GM12892 (cell line): ENCODE measurements at places on chromosomes 4 and X.
A peak's percentile ranks its signal among the peaks of the same experiment; 100 is the strongest.

DNA sequence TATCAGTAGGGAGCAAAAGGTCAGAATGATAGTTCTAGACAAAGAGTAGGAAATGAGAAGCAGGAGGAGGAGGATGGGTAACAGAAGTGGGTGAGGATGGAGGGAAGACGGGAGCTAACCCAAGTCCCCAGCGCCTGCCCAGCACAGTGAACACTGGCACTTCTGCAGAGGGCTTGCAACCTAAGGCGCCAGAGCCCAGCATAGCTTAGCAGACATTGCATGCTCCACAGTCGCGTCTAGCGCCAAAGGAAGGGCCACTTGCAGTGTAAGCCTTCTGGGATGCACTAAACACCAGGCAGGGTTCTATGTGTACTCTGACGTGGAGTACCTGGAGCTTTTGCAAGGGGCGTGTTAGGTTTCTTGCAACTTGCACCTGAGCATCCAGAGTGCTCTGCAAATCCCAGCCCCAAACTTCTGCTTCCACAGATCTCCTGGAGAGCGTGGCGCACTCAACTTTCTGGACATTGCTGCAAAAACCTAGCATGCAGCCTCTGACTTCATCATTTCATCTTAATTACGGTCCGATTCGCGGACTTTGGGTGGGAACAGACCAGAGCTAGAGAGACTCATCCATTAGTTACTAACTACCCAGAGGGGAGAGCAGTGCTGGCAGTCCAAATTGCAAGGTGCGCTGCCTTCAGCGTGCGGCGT lies 46.5 kb upstream of the NKAP start:
- no peak for DNase-seq

- no peak for DNase-seq
Measured at GRCh38 chr4:139761461-139761860, 95.8 kb downstream of the MGST2 start.

- no peak for DNase-seq
Measured at GRCh38 chr4:27234306-27234899, 373.8 kb downstream of the STIM2 start.

DNA sequence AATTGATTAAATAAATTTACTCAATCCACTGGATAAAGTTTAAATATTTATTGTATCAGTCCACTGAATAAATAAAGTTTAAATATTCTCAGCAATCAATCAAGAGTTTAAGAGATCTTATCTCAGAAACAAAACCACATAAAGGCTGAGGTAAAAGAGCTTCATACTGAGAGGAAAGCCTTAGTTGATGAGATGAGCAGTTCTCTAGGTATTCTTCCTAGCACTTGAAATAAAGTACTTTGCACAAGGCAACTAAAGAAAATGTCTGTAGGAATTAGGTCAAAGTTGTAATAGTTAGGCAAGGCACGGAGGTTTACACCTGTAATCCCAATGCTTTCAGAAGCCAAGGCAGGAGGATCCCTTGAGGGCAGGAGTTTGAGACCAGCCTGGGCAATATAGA lies 63.5 kb downstream of the UCHL1 start:
- no peak for DNase-seq

DNA sequence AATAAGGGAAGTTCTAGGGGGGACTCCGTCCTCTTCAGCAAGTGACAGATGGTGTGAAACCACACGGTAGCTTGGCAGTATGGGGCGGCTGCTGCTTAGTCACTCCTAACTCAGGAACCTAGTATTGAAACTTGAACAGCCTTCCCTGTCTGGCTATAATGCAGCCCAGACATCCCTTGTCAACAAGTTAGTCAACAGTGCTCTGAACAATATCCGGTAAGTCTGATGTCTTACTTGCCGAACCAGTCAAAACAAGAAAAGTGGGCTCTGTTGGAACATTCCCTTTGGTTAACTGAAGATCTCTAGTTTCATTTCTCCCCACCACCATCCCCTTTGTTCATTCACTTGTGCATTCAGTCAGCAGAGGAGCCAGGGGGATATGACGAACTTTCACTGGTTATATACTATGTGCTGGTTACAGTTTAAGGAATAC lies 18.7 kb upstream of the CXCL13 start:
- peak; percentile 29 for DNase-seq

DNA sequence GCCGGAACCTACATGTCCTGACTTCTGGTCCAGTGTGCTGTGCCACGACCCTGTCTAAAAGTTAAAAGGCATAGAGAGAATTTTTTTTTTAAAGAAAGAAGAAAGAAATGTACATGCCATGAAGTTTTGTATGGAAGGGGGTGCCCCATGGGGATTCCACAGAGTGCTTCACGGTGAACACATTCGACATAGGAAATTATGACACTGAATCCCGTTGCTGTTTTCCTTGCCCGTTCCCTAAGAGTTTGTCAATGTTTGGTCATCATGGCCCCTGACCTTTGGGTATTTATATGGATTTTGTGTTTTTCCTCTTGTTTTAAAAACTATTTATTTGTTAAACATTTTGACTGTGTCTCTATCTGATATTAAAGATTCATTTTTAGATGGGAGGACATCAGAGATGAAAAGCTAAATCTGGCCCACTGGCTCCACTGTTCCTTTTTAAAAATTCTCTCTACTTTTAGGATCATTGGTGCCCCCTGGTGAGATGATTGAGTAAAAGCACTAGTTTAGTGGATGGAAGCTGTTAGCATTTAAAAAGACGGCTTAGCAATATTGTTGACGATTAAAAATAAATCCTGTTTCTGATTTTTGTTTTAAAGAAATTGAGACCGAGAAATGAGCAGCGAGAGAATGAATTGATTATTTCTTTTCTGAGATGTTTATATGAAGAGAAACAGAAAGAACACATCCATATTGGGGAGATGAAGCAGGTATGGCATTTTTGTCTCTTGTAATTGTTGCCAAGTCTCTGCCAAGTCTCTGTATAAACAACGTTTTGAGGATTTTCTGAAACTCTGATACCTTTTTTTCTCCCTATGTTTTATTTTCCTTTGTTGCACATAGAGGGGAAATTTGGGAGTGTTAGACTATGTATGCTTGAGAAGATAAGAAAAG lies 75.0 kb downstream of the PTTG2 start:
- DNase-seq, result peak; percentile 16

DNA sequence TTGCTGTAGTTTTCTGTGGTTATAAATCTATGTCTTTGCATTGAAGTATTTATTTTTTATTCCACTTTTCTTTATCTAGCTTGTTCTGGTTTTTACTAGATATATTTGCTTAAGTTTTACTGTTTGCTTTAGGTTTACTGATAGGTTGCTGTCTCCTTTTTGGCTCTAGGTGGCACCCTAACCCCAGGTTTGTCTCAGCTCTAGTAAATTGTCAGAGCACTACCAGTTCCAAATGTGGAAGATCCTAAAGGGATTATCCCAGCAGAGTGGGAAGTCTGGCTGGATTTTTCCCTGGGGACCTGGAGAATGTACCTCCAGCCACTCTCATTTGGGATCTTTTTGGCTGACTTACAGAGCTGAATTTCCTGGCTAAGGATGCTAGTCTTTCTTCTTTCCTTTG lies 106.1 kb downstream of the PBDC1 start:
- DNase-seq, result no peak

DNA sequence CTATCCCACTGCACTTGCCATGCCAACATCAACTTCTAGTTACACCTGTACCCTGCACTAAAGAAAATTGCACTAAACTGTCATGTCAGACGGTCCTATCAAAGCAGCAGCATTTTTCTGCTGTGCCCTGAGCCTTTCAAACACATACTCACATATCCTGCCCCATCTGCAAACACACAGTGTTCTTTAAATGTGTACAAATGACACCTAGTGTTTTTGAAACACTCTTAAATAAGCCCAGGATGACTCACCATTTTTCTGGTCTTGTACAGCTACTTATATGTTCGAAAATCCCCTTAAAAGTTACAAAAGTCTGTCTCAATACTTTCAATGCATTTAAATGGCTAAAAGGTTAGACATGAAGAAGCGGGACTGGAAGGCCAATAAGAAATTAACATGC lies 346.7 kb upstream of the PPARGC1A start:
- DNase-seq, result no peak

DNA sequence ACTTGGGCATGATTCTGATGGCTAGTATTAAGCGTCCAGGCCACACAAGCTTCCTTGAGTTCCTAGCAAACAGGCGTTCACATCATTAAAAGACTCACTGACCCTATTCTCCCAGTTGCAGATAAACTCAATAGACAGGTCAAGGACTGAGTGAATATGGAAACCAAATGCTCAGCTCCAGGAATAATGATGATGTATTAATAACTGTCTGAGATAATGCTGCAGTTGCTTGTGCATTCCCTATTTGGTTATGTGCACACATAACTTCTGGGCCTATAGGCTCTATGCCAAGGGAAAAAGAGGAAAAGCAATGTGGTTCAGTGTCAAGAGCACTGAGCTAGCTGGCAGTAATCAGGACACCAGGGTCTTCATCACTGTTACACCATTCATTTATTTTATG lies 3.5 kb downstream of the RAB9B start:
- no peak for DNase-seq

GRCh38 chr4:161530710-161531109 lies 633.1 kb downstream of the FSTL5 start:
- no peak for DNase-seq

DNA sequence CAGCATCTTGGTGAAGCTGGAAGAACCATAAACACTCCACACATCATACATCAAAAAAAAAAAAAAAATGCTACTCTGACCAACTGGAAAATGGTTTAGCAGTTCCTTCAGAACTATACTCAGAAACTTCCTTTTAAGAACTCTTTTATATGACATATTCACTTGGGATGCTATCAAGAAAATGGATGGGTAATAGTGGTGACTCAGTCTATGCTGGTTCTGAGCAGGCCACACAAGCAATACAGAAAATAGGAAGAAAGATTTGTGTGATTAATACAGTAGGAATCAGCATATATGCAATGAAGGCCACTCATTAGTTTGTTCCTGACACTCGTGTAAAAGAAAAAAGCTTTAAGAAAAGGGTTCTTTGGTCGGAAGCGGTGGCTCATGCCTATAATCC lies 123.5 kb upstream of the FAT4 start:
- no peak for DNase-seq

- DNase-seq, result no peak
Measured at GRCh38 chr4:99947190-99947578, 766 bp upstream of the DNAJB14 start.

GRCh38 chr4:102616636-102617035 lies 115.5 kb downstream of the NFKB1 start:
- no peak for DNase-seq

- DNase-seq, result no peak
Measured at GRCh38 chrX:30483996-30484395, 93.6 kb downstream of the TASL start.

DNA sequence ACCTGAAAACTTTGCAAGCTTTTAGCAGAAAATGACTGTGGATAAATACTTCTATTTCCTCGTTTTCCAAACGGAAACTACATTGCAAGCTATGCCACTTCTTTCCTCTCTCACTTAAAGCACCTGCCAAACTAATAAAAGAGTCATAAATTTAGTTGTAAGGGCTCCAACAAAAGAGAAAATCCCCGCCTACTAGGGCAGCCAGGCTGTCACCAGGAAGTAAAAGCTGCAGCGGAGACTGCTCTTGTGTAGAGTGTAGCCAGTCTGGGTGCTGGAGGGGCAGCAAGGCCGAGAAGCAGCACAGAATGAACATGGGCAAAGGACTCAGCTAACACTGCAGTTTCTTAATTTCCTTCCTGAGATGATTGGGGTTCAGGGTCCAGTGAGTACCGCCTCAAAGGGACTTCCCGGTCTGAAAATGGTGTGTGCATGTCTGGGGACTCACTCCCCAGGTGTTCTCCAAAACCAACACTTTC lies 89.3 kb upstream of the MAML3 start:
- DNase-seq, result no peak

GRCh38 chr4:13371048-13371447 lies 113.1 kb downstream of the RAB28 start:
- DNase-seq, result no peak

DNA sequence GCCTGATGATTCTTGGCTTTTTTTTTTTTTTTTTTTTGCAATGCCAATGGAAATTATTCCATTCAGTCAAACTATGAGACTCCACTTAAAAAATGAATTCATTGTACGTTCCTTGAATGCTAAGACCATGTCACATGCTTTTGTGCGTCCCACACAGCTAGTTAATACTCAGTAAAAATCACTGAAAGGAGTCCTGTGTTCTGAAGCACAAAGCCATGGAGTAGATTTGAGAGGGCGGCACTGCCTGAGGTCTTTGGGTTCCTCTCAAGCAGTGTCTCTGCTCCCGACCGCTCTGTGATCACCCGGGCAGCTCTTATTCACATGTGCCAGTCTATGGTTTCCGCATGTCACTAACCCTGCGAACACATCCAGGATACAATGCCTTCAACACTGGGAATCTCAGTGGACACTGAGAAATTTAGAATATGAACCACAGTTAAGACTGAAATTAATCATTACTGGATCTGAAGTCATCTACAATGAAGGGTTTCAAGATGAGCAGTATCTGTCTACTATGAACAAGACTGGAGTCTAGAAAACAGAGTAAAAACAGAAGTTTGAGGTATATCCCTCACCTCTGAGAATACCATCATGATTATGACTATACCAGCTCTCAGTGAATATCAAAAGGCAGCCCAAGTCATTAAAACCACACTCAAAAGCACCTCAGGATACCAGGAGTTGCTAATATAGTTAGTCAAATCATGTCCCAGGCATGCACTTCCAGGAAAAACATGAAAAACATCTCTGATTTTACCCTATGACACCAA lies 193.0 kb downstream of the MGST2 start:
- peak; percentile 6 for DNase-seq

GRCh38 chr4:70559211-70559830 lies 32.7 kb upstream of the AMBN start:
- DNase-seq, result peak; percentile 20

GRCh38 chr4:96784336-96784735 lies 944.4 kb downstream of the PDHA2 start:
- DNase-seq, result no peak

DNA sequence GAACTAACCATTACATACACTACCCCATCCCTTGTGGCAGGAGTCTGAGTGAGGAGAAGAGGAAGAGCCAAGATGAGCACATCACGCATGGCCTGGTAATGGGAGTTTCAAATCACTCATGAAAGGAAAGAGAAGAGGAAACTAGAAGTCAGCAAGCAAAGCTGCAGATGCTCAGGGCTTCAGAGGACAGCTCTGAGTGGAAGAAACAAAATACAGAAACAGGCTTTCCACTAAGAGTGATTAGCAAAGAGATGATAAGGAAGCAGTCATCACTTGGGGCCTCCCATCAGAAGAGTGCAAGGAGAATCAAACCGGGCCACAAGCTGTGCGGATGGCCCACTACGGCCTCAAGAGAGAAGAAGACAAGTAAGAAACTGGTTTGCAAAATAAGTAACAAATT lies 25.6 kb downstream of the KDR start:
- no peak for DNase-seq

GRCh38 chr4:121189326-121190215 lies 25.4 kb upstream of the TNIP3 start:
- DNase-seq, result no peak
